Activated naive CD8-positive, alpha-beta T cell treated with anti-CD3 and anti-CD28 coated beads for 36 hours (primary cell): ENCODE measurements at places on chromosomes 2 and 18. TPM values are rescaled to one million over a fixed set of nuclear protein-coding genes. Genes with fewer than 3 reads are reported as not detected.

- DNase-seq, result no peak
Measured at GRCh38 chr2:199902486-199903110, 8.5 kb upstream of the C2orf69 start.

GRCh38 chr2:100320547-100321178 is 1.6 kb downstream of the LONRF2 start:
- DNase-seq, result no peak

DNA sequence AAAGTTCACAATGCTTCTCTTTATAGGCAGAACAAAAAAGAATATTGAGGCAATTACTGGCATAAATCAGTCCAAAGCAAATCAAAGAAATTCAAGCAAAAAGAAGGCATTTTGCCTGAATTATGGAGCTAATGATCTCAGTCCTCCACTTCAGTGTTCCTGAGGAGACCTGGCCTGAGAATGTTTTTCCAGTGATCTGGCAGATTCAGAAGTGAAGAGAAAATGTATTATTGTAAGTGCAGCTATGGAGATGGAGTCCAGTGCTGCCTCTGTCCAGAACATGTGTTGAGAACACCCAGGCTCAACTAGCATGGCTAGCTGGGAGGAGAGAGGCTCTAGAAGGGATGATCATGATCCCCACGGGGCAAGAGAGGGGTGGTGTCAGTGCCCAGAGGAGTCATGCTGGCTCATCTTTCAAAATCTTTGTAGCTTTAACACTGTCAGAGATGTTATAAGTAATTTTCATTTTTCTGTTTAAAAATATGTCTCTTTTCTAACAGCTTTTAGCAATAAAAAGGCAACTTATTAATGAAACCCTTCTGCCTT is 367.0 kb upstream of the RAB12 start:
- no peak for DNase-seq

DNA sequence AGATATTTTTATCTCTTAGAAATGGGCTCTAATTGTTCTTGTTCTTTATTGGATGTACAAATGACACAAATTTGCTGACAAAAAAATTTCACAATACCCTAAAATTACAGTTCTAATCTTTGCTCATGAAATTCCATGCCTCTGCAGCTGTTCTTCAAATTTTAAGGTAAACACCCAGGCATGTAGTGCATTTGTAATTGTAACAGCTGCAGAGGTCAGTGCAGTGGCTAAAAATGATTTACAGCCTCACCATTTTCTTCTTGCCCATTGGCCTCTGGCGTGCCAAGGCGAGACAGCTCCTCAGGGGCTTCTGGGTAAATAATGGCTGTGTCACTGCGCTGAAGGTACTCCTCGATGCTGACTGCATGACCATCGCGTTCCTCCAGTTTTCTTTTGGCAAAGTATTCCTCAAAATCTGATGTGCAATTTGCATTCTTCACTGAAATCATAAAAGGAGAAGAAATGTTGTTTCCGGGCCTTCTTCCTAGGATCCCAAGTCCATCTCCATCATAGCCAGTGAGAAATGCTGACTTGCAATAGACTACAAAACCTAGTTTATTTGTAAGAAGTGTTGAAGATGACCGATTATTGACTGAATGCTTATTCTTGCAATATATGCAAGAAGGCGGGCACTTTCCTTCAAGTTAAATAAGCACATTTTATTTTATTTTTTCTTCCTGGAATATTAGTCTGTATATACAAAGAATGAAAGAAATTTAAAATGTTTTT is 115.2 kb downstream of the ZEB2 start:
- no peak for DNase-seq

Gene NYAP2
- 0.06 TPM for total RNA-seq

Gene LYPD1
- total RNA-seq, result not detected

Gene GPATCH11
- 14.6 TPM for total RNA-seq

Gene TXNDC2
- not detected for total RNA-seq

Gene FEV
- not detected for total RNA-seq

DNA sequence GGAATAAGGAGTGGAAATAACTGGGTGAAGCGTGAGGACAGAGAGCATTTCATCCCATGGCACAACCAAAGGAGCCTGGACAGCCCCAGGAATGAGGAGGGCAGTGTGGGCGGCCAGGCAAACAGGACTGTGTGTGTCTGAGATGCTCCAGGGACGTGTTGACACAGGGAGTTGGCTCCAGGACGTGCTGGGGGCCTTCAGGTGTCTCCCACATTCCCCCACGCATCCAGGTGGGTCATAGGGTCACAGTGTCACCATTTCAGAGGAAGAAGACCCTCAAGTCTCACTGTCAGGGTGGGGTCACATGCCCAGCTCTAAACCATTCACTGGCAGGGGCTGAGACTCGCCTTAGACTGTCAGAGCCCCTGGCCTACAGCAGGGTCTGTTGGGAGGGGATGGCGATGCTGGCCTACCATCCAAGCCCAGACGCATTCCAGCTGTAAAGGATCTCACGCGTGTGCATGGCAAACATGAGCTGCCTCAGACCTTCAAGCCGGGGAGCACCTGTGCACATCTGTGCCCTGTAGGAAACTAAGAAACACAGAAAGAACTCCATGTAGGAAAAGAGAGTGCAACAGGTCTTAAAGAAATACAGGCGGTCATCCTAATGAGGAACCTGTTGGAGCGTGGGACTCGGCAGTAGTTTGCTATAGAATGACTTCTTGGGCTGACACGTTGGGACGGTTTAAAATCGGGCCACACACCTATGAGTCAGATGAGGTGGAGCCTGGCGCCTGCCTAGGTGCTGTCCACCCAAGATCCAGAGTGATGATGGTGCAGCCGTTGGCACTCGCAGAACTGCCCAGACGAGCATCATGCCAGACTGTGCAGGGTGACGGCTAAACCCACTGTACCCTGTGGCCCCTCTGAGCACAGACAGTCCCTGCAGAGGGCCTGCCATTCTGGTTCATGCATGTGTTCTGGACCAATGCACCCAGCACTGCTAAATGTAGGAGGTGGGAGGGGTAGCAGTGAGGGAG is 17.3 kb downstream of the PARD6G start:
- DNase-seq, result no peak

- DNase-seq, result no peak
Measured at GRCh38 chr2:201883606-201884369, 77.5 kb downstream of the CDK15 start.

DNA sequence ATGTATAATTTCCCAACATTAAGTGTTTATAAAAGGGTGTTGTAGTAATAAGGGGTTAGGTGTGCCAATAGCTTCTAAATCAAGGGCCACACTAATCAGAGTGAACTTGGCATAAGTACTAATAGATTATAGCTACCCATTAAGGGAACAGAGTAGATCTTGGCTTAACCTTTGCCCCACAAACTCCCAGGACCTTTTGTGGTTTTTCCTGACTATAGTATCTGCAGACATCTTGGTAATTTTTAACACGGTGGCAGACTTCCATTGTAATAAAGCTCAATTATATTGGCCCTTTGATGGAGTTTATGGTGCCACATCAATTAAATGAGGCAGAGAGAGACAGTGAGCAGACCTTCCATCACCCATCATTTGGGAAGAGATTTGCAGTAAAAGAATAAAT is 358.5 kb upstream of the HNRNPA3 start:
- no peak for DNase-seq

DNA sequence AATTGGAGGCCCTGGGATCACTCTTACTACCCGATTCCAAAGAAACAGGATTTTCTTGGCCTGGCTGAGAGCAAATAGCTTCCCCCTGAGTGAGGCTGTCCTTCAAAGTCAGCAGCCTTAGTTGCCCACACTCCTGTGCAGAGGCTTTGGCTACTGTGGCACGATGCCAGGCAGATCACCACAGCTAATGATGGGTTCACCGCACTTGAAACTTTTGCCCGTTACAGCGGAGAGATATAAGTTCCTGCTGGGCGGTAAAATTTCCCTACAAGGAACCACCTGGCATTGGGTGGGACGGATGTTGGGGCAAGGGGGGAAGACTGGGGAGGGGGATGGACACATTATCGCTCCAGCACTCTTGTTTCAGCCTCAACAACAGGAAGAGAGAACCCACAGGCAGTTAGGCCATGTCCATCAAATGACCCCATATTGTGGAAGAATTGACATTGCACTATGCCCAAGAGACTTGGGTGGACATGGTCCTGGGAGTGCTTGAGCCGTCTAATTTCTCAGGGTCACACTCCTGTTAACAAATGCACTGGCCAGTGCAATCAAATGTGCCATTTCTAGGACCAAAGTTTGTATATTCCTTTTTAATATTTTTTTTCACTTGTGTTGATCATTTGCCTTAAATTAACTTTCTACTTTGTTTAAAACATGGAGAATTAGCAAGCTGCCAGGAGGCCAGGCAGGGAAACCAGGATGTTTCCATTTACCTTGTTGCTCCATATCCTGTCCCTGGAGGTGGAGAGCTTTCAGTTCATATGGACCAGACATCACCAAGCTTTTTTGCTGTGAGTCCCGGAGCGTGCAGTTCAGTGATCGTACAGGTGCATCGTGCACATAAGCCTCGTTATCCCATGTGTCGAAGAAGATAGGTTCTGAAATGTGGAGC is 4.4 kb downstream of the IL1B start:
- DNase-seq, result no peak

Gene STK36
- total RNA-seq, result 11.8 TPM

GRCh38 chr2:164621764-164622105 is 453 bp upstream of the GRB14 start:
- no peak for DNase-seq

DNA sequence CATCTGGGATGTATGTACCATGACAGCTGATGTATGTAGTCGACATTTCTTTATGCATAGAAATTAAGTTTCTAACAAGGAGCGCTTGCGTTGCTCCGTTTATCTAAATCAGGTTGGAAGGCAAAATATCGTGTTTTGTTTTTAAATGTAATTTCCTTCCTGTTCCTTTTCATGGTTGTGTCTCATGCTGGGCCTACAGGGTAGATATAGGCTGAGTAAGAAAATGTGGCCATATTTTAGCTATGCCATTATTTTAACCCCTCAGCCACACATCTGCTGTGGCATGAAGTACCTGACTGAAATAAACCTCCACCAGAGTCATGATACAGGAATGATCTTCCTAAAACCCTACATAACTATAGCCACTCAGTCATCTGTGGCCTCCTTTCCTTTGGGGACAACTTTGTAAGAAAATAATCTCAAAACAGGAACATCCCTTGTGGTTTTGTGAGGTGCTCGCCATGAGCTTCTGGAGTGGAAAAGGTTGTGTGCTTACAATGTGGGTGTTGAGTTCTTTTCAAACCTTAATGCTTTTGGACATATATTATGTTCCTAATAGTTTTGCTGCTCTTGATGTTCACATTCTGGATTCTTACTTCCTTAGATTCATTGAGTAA is 214.3 kb downstream of the FAM210A start:
- DNase-seq, result no peak

GRCh38 chr2:222776792-222777191 is 84.0 kb upstream of the ACSL3 start:
- DNase-seq, result no peak

DNA sequence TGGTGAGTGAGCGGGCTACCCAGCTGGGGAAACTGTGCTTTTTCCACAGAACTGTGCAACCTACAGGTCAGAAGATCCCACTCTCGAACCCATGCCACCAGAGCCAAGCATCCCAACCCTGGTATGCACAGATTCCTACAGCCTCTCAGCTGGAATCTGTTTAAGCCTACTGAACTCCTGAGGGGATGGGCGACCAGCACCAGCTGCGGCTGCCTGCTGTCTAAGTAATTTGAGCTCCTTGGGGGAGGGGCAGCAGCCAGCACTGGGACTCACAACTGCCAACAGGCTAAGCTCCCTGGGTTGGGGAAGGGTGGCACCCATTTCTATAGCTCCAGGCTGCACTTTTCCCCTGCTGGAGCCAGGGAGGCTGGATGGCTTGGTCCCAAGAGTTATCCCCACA is 11.8 kb downstream of the CYP27C1 start:
- no peak for DNase-seq

Gene HAAO
- total RNA-seq, result 0.33 TPM

- DNase-seq, result no peak
Measured at GRCh38 chr2:165193178-165193777, 10.6 kb downstream of the SCN3A start.

- no peak for DNase-seq
Measured at GRCh38 chr2:204706939-204707338, 161.7 kb downstream of the PARD3B start.

- no peak for DNase-seq
Measured at GRCh38 chr2:19797871-19798270, 103.9 kb downstream of the TTC32 start.

DNA sequence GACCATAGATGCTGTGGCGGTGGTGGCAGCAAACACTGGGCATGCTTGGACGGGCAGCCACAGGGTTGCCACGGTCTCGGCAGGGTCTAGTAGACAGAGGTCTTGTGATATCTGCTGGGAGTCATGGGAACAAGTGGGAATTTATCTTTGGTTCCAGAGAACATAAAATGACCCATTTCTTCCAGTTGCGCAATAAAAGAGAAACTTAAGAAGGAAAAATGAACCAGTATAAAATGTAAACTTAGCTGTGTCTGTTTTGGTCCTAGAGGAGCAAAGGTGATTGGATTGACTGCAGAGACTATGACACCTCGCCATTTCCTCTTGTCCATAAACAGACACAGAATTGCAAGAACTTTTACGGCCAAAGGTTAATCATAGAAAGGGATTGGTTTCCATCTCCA is 132.6 kb upstream of the RBBP8 start:
- DNase-seq, result no peak

DNA sequence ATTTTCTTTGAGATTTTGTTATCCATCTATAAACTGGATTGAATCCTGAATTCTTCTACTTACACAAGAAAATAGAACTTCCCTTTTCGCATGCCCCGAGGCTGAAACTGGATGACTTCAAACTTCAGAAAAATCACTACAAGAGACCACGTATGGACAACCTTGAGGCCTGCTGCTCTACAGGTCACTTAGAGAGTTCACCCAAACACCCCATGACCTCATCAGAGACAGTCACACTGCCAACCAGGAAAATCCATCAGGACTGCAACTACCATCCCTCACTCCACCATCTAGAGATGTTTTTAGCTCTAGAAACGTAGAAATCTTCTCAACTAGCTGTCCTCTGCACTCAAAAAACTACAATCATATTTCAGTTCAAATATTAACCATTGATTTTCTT is 18.6 kb upstream of the GPC1 start:
- no peak for DNase-seq

DNA sequence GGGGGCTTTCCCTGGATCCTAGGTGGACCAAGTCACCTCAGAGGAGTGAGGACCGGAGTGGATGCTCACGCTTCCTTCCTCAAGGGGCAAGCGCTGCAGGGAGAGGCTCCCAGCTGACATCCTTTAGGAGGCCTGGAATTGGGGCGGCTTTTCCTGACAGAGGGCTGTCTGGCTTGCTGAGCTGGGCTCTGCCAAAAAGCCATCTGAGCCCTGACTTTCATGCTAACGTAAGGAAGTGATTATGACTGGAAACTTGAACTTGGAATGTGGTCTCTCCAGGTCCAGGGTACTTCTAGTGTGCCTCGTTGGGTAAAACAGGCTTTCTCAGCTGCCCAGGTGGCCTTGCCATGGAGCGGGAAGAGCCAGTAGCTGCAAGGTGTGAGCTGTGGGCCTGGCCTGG is 268.3 kb upstream of the SPRED2 start:
- no peak for DNase-seq

DNA sequence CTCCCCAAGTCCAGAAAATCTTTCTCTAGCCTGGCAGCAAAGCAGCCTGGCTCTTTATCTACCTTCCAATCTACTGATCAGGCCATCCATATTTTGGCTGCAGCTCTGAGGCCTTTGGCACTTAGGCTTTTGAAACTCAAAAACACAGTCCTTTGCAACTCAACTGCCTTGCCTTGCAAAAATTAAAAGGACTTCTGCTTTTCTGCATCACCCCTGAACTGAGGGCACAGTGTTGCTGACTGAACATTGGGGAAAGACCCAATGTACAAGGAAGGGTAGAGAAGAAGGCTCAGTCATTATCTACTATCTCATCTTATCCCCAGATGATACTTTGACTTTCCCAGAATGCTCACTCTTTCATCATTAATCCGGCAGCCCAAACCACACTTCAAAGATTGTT is 625.5 kb downstream of the ARHGAP15 start:
- DNase-seq, result no peak
